LNCaP clone FGC (cell line): ENCODE measurements at places on chromosomes 4 and X.

- no peak for DNase-seq
Observed at GRCh38 chr4:97786306-97786920, 356.9 kb downstream of the STPG2 start.

GRCh38 chrX:149908727-149909126 lies 20.6 kb upstream of the HSFX4 start:
- no peak for DNase-seq

DNA sequence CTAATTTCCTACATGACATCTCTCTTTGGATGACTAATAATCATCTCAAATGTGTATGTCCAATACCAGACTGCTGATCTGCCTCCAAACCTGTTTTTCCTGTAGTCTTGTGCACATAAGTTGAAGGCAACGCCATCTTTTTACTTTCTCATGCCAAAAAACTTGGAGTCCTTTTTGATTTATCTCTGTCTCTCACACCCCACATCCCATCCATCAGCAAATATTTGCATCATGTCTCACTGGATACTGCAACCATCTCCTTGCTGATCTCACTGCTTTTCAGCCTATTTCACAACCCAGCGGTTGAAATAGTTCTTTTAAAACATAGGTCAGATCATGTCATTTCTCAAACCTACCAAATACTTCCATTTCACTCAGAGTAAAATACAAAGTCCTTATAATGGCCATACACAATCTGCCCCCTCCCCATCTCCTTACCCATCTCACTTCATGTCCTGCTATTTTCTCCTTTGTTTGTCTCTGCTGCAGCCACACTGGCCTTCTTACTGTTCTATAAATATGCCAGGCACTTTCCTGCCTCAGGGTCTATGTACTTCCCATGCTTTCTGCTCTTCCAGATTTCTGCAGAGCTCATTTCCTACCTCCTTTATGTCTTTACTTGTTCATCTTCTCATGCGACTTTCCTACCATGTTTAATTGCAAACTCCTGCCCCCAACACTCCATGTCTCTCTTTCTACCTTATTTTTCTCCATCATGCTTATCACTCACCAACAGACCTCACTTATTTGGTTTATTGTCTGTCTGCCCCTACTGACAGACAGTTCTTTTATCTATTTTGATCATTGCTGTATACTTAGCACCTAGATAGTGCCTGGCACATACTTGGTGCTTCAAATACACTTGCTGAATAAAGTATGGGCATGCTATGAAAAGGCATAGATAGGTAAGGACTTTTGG lies 98.8 kb downstream of the ANXA3 start:
- DNase-seq: peak; percentile 75

DNA sequence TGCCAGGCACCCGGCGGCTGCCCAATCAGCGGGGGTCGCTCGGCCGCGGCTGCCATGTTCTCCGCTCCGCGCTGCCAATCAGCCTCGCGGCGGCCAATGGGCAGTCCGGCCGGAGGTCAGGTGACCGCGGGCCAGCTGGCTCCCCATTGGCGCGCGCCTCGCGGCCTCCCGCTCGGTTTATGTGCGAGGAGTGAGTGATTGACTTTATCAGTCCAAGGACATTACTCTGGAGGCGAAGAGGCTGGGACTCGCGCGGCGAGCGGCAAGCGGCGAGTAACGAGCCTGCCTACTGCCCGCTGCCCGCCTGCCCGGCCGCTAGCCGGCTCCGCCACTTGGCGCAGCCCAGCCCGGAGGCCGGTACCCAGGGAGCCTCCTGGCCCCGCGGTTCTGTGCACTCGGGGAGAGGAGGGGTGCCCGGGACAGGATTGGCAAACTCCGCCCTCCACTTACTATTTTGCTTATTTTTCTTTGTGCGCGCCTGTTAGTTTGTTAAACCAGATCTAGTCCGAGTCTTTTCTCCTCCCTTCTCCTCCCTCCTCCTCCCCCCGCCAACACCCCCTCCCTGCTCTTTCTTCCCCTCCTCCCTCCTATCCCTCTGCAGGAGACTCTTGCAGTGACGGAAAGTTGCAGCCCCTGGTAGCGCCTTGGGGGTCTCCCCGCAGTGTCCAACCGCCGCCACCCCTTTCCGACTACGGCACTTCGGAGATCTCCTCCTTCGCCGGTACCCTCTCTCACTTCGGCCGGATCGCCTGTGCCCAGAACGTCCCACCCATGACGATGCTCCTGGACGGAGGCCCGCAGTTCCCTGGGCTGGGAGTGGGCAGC lies at the start of gene ZIC3:
TSS of gene ZIC3 (plus strand) at position 207 of the 825 bp plus-strand sequence. CDS start at position 772, 565 bp downstream.
- DNase-seq: no peak

DNA sequence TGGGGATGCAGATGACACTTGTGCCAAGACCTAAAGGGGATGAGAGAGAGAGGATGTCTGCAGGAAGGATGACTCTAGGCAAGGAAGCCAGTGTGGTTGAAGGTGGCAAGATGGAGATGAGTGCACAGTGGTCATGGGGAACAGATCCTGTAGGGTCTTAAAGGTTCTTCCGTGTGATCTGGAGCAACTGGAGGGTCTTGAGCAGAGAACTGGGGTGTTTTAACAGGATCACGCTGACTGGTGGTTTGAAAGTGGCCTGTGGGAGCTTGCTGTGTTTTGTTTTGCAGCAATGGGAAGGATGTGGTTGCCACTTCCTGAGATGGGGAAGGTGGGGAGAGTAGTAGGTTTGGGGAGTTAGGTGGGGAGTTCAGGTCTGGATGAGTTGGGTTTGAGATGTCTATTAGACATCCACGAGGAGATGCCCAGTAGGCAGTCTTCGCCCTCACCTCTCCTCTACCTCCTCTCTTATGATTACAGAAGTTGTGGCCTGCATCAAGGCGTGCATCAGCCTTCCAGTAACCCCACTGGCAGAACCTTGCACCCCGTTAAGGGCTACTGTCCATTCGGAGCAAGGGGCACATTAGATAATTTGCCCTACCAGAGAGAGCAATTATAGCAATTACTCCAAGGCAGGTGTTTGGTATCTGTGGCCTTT lies 1.4 kb upstream of the STBD1 start:
- no peak for DNase-seq

DNA sequence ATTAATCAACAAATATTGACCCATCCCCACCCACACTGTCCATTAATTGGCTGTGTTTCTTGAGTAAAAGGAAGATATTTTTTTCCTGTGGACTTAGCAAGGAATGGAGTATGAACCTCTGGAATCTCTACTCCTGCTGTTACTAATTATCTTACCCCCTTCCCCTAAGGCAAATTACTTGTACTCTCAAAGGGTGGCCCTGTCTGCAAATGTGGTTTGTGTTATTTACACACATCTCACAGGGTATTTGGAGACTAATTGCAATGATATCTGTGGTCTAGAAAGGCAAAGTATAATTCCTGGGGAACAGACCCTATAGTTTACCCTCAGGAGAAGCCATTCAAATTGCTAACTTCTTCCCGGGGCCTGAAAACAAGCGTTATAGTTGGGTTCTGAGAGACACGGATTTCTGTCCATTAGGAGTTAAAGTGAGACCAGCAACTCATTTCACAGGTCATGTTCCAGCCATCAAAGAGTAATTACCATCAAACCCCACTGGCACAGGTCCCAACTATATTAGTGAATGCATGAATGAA lies 133.0 kb upstream of the RASGEF1B start:
- DNase-seq: no peak

DNA sequence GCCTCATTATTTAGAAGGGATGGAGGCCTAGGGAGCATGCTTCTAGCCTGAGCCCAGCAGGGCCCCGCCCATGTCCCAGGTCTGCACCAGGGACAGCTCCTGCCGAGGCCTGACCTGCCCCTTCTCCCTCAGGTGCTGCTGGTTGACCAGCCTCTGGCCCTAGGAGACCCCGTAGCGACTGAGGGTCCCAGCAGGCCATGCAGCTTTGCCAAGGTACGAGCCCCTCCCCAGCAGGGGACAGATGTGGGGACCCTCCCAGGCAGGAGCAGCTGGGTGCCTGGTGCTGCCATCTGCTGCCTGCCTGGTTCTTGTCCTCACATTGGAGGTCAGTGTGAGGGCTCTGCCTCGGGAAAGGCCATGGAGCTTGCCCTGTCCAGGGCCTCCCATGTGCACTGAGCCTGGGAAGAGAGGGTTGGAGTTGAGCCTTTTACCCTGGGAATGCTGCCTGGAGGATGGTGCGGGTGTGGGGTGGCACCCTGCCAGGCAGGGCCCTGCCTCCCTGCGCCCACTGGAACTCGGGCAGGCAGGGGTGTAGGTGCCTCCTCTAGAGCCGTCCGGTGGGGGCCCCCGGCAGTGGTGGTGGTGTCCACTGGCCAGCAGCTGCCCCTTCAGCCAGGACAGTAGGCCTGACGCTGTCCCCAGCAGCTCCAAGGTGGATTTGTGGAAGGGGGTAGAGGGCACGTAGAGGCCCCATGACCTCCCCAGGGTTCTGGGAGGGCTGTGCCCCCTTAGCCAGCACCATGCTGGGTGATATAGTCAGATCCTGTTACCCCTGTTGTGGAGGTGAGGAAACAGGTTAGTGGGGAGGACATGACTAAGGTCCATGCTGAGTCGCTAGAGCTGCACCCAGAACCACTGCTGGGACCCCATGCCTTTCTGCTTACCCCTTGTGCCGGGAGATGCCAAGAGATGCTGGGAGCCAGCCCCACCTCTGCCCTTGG lies 2.2 kb upstream of the MSANTD1 start:
- DNase-seq: no peak

DNA sequence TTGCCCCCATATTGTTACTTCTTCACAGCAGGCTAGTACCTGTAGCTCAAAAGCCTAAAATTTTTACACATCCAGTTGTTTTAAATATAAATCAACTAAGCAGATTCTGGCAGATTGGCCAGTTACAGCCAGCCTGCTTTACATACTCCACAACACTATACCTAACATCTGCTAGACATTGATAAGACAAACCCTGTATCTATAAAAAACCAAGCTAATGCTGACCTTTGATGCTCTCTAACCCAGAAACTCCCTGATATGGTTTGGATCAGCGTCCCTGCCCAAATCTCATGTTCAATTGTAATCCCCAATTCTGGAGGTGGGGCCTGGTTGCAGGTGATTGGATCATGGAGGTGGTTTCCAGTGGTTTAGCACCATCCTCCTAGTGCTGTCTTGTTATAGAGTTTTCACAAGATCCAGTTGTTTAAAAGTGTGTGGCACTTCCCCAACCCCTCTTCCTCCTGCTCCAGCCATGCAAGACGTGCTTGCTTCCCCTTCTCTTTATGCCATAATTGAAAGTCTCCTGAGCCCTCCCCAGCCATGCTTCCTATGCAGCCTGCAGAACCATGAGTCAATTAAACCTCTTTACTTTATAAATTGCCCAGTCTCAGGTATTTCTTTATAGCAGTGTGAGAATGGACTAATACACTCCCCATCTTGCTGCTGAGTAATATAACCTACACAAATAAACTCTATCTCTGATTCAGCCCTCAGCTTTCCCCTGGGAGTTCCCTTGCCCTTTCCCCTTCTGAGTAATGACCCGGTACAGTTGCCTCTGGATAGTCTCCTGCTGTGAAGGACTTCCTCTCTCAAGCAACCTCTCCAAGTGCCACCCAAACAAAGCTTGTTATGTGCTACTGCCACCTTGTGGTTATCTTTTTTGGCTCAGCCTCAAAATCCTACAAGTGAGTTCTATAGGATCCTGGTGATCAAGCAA lies 39.6 kb downstream of the ZCCHC13 start:
- peak; percentile 66 for DNase-seq

- DNase-seq: no peak
Observed at GRCh38 chr4:44231006-44231405, 217.6 kb downstream of the KCTD8 start.

- no peak for DNase-seq
Observed at GRCh38 chr4:83071116-83071515, 36.1 kb downstream of the COPS4 start.

GRCh38 chr4:82104578-82104977 lies 269.2 kb downstream of the HNRNPD start:
- no peak for DNase-seq

- DNase-seq: no peak
Observed at GRCh38 chr4:38740303-38740702, 42.5 kb downstream of the TLR10 start.

GRCh38 chr4:1265351-1265750 lies 16.4 kb upstream of the CTBP1 start:
- no peak for DNase-seq

GRCh38 chr4:56389558-56389957 lies 2.3 kb upstream of the AASDH start:
- no peak for DNase-seq

GRCh38 chrX:42102586-42103282 lies 179.4 kb upstream of the CASK start:
- DNase-seq: no peak
